IMR-90 (cell line): ENCODE measurements at places on chromosomes 2 and 18. TPM values are rescaled to one million over a fixed set of nuclear protein-coding genes. Genes with fewer than 3 reads are reported as not detected.

DNA sequence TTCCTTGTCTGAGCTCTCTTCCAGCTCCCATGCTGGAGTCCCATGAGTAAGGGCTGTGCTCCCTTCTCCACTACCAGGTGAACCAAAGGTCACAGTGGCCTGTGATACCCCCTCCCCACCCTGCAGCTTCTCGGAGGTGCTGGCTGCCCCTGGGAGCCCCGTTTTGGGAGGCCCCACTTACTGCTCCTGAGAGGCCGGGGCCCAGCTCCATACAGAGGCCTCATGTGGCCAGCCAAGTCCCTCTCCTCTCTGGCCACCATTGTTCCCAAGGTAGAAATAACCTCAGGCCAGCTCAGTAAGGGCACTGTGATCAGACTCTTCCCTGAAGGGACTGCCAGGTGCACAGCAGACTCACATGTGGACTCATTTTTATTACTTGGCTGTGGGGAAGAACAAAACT lies 6.0 kb downstream of the RAB11FIP5 start:
- no peak for DNase-seq

GRCh38 chr2:218357236-218358177 lies 850 bp downstream of the CATIP start:
- no peak for DNase-seq

Gene SLC8A1
- polyA plus RNA-seq, result 6.6 and 7.7 TPM in 2 replicates

Gene ASPRV1
- 0.09 and 0.14 TPM in 2 replicates for polyA plus RNA-seq
